Right lobe of liver (tissue), 6 donors: ENCODE measurements at places on chromosomes 6 and 20.

DNA sequence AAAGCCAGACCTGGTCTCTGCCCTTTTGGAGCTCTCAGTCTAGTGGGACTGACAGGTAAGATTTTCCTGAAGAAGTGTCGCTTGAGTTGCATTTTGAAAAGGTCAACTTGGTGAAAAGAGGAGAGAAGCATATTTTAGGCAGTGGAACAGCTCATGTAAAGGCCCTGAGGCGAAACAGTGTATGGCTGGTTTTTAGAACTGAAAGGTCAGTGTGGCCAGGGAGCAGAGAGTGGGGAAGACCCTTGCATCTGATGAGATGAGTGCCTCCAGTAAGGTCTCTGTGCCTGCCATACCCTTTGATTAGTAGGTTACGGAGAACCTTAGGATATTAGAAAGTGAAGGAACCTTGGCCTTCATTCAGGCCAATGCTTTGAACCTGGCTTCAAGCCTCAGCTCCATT lies 55.9 kb upstream of the SAYSD1 start:
- DNase-seq: no peak

- no peak for DNase-seq
Measured at GRCh38 chr20:40317156-40317790, 371.8 kb downstream of the MAFB start.

DNA sequence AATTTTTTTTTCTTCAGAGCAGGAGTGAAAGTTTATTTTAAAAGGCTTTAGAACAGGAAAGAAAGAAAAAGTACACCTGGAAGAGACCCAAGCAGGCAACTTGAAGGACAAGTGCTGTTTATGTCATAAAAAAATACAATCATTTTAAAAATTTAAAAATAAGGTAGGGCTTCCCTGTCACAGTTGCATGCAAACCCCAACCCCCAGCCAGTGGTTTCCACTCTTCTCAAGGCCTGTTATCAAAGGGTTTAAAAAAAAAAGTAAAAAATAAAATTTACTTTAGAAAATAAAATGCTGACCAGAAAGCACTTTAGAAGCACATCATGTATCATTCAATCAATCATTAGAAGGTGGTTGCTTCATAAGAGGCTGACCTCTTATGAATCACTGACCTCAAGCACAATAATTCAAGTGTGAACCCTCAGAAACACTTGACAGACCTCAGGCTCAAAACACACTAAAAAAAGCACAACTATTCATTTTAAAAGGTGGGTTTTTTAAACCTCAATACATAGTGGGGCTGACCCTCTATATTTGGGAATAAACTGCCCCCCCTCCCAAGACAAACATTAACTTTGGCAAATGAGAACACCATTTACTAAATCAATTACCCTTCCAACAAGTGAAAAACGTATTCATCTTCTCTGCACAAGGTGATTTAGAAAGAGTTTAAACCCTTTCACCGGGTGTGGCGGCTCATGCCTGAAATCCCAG lies 15.6 kb downstream of the ILRUN start:
- no peak for DNase-seq

DNA sequence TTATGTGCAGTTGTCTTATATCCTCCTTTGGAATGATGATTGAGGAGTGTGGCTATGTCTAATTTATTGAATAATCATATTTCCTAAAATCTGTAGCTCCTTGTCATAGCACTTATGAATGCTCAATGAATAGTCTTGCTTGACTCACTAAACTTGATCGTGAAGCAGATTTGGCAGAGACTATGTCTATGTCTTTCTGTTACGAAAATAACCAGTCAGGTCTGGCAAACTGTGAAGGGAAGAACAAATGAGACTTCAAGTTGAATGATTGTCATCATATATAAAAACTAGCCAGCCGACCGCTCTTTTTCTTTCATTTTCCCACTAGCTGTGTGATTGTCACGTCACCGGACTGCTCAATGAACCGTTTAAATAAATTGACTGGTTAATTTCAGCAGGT lies 1303.9 kb upstream of the GJE1 start:
- DNase-seq: no peak

- DNase-seq: no peak
Measured at GRCh38 chr6:109237077-109237985, 142.0 kb downstream of the CEP57L1 start.

GRCh38 chr6:138769102-138769676 lies 4.4 kb upstream of the CCDC28A start:
- no peak for DNase-seq

DNA sequence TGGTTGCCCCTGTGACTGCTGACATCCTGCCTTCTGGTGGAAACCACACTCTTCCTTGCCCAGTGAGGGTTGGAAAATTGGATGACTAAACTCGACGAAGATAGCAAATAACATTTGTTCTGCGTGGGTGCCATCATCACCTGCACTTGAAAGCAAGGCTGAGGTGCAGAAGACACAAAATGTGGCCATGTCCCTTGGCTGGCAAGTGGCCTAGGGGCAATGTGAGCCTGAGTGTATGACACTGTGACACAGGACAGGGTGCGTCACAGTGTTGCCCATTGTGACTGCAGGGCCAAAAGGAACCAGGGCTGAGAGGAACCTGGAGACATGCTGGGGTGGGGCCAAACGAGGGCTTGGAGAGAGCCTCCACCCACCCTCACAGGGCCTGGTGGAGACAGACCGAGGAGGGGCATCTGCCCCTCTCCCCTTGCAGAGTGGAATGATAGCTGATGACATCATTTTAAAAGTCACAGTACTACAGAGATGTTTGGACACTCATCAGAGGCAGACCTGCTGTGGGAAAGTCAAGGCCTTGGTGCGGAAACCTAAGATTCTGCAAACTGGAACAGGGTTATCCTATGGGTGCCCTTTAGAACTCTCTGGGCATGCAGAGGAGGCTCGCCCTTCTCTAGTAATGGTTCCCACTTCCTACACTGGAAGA lies 12.8 kb upstream of the HLA-F start:
- no peak for DNase-seq
